Mucosa of descending colon (tissue), 3 donors: ENCODE measurements at places on chromosomes 11 and 22. TPM values are rescaled to one million over a fixed set of nuclear protein-coding genes. Genes with fewer than 3 reads are reported as not detected.

SLC22A8 gene
- total RNA-seq: not detected

MMP27 gene
- total RNA-seq: not detected

CLTCL1 gene
- total RNA-seq: 3.0 TPM

SCGB1A1 gene
- total RNA-seq: not detected

SPATA19 gene
- total RNA-seq: not detected

TMEM45B gene
- total RNA-seq: 442 TPM

OOSP2 gene
- not detected for total RNA-seq

KIF18A gene
- 1.9 TPM for total RNA-seq

KRTAP5-7 gene
- total RNA-seq: not detected

HBD gene
- total RNA-seq: not detected

OR51I1 gene
- total RNA-seq: not detected

UNC93B1 gene
- total RNA-seq: 30.1 TPM

OR52W1 gene
- not detected for total RNA-seq

GRAP2 gene
- 3.4 TPM for total RNA-seq

RASL10A gene
- total RNA-seq: 2.3 TPM

TMEM191B gene
- total RNA-seq: 2.9 TPM

ADAMTS8 gene
- 2.6 TPM for total RNA-seq

TIMP3 gene
- total RNA-seq: 49.1 TPM
